ENCODE measurements at places on chromosomes 1 and 21.

GRCh38 chr1:245207056-245207638, 52.4 kb downstream of the KIF26B start:
- no peak for DNase-seq

GRCh38 chr21:16870103-16870502, 642.7 kb upstream of the CXADR start:
- no peak for DNase-seq

GRCh38 chr1:19169642-19170041, 40.4 kb downstream of the UBR4 start:
- DNase-seq = no peak

- DNase-seq = no peak
Measured at GRCh38 chr1:14137411-14138134, 437.6 kb downstream of the PRDM2 start.

- peak; percentile 7 for DNase-seq
Measured at GRCh38 chr21:26840201-26840600, 5.0 kb downstream of the ADAMTS1 start.

DNA sequence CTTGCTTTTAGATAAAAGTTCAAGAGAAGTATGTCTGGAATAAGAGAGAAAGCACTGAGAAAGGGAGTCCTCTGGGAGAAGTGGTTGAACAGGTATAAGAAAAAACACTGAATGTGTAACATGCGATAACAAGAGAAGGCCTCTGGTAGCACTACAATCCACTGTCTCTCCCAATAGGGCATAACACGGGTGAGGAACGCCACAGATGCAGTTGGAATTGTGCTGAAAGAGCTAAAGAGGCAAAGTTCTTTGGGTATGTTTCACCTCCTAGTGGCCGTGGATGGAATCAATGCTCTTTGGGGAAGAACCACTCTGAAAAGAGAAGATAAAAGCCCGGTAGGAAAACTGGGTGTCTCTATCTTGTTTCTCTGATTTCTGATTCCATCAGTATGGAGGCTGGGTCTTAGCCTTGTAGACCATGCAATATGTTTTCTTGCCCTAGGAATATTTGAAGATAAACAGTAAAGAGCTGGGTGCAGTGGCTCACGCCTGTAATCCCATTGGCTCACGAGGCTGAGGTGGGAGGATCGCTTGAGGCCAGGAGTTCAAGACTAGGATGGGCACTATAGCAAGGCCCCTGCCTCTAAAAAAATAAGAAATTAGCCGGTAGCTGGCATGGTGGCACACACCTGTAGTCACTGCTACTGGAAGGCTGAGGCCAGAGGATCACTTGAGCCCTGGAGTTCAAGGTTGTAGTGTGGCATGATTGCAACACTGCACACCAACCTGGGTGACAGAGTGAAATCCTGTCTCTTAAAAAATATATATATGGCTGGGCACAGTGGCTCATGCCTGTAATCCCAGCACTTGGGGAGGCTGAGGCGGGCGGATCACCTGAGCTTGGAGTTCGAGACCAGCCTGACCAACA, 40.4 kb downstream of the DAP3 start:
- no peak for DNase-seq

All from stimulated activated CD4-positive, alpha-beta T cell treated with anti-CD3 and anti-CD28 coated beads, Interleukin-15, amount 100 ng/mL, for 1 hour (primary cell).